Fibroblast of skin of scalp (primary cell): ENCODE measurements at places on chromosomes 13 and 19.

GRCh38 chr13:110536006-110536693 is 25.4 kb downstream of the RAB20 start:
- no peak for DNase-seq

DNA sequence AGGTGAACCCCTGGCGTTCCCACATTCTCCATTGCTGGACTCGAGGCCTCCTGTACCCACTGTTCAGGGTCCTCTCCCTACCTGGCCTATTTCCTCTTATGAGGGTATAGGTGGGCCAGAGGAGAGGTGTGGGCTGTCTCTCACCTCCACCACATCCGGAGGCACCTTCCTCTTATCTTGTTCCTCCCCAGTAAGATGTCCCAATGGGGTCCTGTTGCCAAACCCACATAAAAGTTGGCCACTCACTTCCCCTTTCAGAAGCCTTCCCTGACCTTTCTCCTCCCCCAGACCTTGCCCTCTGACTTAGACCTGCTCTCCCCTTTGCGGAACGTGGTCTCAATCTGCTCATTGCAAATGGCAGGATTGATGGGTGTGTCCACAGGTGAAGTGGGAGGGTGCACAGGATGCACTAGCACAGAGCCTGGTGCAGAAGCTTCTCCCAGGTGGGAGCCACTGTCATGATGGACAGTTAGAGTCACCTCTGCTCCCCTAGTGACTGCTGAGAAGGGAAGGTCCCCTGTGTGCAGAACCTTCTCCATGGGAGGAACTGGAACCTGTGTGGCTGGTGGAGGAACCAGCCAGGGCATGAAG is 1.3 kb downstream of the CYP4F3 start:
- no peak for DNase-seq

DNA sequence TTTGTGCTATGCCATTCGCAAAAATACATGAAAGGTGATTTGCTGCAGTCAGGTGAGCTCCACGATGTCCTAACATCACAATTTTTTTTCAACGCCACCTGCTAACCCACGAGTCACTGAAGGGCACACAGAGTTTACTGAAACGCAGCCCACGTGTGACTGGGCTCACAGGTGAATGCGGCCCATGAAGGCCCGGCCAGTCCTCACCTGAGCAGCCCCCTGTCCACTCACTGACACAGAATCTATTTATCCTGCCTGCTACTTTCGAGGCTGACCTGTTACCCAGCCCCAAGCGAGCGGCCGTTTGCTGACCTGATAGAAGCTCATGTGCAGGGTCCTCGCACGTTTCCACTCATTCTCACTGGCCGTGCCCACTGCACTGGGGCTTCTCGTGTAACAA is 121.9 kb upstream of the SOX1 start:
- DNase-seq, result no peak

DNA sequence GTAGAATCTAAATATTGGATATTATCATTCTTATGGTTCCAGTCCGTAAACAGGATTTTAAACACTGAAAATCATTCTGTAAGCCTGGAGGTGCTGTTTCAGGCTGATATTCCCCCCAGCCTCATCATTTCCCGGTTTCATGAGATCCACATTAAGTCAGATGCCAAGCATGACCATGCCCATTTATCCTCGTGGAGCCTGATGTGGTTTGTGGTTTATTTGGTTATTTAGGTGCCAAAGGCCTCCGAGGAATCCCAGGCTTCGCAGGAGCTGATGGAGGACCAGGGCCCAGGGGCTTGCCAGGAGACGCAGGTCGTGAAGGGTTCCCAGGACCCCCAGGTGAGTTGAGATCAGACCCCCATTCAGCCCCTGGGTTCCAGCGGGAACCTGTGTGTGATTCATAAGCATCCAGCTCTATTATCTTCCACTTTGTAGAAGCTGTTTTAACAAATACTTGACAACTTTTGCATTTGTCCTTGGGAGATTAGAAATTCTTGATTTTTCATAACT is 92.5 kb downstream of the RAB20 start:
- DNase-seq, result no peak

DNA sequence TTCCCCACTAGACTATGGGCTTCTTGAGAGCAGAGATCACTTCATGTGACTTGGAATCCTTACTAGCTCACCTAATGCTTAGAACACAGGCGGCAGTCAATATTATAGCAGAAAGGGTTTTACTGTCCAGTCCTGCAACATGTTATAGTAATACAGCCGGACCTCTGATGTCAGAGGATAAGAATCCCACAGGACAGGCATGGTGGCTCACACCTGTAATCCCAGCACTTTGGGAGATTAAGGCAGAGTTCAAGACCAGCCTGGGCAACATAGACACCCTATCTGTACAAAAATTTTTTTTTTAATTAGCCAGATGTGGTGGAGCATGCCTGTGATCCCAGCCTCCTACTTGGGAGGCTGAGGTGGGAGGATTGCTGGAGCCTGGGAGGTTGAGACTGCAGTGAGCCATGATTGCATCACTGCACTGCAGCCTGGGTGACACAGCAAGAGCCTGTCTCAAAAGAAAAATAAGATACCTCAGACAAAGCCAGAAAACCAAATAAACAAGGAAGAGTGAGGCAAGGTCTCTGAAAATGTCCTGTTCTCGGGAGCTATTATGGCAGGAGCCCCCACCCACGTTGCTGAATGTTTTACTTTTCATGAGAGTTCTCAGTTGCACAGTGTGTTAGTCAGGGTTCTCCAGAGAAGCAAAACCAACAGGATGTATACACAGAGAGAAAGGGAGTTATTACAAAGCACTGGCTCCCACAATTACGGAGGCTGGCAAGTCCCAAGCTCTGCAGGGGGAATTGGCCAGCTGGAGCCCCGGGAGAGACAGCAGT is 100.8 kb downstream of the UBL3 start:
- DNase-seq, result peak; percentile 37

GRCh38 chr19:38917921-38918491 is 6.0 kb upstream of the CCER2 start:
- DNase-seq, result no peak

DNA sequence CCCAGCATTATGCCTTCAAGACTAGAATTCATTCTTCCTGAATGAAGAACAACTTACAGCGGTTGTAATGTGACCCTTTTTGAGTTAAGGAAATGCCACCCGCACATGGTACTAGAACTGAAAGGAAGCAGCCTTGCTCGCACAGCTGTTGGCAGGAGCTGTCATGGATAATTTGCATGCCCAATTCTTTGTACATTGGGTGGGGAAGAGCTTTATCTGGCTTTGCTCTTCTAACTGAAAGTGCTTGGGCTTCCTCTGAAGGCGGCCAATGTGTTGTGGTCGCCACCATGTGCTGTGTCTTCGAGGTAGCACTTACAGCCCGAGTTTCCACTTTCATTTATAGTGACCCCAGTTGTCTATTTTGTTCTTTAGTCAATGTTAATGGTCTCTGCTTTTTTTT is 3.4 kb downstream of the CCNE1 start:
- no peak for DNase-seq

DNA sequence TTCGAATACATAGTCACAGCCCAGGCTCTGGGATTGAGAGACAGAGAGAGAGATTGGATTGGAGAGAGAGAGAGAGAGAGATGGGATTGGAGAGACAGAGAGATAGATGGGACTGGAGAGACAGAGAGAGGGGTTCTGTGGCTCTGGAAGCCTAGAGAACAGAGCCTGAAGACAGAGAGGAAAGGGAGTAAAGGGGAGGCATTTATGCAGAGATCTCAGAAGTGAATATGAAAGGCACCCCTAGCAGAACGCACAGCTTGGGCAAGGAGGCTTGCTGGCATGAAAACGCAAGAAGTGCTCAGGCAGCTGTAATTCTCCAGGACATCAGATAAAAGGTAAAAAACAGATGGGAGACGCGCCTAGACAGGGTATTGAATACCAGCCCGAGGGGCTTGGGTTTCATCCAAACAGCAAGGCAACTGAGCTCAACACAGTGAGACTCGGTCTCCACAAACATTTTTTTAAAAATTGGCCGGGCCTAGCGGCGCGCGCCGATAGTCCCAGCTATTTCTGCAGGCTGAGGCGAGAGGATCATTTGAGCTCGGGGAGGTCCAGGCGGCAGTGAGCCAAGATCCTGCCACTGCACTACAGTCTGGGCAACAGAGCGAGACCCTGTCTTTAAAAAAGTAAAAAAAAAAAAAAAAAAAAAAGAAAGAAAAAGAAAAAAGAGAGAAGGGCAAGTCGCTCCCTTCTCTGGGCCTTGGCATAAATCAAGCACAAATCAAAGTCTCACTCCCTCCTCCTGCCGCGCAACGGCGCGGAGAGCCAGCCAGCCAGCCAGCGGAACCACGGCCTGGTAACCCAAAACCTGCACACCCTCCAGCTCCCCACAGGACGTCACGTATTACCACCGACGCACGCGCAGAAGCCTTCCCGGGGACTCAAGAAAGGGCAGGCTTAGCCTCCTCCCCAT is 774 bp upstream of the PPP2R1A start:
- no peak for DNase-seq

DNA sequence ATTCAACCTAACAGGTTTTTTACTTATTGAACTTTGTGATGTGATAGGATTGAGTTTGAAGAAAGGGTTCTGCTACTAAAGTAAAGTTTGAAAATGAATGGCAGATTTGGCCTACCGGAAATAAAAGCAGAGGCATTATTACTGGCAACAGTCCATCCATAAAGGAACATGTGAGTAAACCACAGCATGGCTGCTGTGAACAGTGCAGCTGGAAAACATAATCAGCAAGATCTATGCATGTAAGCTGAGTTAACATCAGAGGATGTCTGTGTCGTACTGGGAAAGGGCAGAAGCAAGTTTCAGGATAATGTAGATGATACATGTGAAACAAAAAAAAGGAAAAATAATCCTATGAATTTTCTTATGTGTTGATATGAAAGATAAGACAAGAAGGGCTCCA is 87.6 kb downstream of the CYSLTR2 start:
- DNase-seq, result peak; percentile 40

GRCh38 chr19:51375504-51376221 is 3.2 kb upstream of the NKG7 start:
- DNase-seq, result no peak
